ENCODE measurements at places on chromosomes 7 and 10.
A peak's percentile ranks its signal among the peaks of the same experiment; 100 is the strongest.

GRCh38 chr10:28949005-28950004 lies 272.0 kb downstream of the BAMBI start:
- no peak for DNase-seq

DNA sequence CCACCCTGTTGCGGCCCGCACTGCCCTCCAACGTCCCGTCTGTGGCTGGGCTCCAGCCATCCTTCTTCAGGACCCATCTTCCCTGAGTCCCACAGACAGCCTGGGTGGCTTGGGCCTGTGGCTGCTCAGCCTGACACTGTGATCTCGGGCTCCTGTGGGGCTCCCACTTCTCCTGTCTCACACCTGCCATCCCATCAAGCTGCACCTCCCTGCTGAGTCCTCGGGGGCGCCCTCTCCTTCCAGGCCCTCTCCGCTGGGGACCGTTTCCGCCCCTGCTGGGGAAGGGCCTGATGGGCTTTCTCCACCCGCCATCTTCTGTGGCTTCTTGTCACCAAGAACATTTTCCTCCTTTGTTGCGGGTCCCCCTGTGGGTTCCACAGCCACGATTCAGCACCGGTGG lies 173.8 kb upstream of the PPP2R2D start:
- no peak for DNase-seq

- no peak for DNase-seq
These were observed 119.4 kb downstream of the DYNC2I1 start for GRCh38 chr7:158975526-158976467.

GRCh38 chr7:116805100-116805544 lies 57.3 kb upstream of the CAPZA2 start:
- no peak for DNase-seq

- DNase-seq, result no peak
These were observed 560.3 kb downstream of the SDK1 start for GRCh38 chr7:3861386-3861785.

DNA sequence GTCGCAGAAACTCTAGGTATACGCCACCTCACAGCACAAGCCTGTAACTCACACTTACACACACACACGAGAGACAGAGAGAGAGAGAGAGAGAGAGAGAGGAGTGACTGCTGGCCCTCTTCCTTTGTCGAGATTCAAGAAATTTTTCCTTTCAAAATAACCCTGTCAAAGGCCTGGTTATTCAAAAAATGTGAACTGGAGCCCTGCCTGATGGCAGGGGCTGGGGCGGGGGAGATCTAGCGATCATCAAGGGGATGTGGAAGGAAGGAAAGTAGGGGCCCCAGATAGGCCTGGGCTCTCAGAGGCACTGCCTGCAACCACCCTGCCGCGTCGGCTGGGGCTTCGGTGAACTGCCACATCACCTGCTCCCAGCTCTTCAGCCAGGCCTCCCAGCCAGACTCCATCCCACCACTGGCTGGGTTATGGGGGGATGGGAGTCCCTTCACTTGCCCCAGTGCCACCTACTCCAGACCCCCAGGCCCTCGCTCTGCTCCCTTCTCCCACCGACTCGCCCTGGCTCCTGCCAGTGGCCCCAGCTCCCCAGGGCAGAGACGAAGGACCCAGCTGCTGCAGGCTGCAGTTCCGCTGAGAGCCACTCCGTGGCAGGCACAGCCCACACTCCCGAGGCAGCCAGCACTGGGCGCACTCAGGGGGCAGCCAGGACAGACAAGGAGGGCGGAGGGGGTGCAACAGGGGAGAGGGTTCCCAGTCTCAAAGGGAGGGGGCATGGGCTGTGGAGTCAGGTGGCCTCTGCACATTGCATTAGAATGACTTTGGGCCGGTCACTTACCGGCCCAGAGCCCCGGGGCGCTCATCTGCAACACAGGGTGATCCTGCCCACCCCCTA lies 15.3 kb downstream of the KCNH2 start:
- no peak for DNase-seq

DNA sequence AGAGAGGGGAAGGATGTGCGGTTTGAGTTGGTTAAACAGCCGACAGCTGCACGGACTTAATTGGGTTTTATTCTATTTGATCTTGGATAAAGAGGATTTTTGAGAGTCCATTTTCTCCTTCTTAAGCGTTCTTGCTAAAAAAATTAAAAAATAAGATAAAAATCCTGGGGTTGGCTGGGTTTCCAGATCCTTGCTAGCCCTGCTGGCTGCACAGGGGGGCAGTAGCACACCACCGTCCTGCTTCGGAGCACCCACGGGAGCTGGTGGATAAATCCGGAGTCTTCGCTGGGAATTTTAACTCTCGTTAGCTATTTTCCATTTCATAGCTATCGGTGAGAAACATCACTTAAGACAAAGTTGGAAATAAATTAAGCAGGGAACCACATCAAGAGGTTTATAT lies 792.0 kb downstream of the TYW1 start:
- no peak for DNase-seq

GRCh38 chr10:88121361-88121760 lies 257.9 kb downstream of the PTEN start:
- no peak for DNase-seq

- no peak for DNase-seq
These were observed 389.0 kb upstream of the SORCS1 start for GRCh38 chr10:107553470-107553869.

- no peak for DNase-seq
These were observed 137.1 kb upstream of the UNC5B start for GRCh38 chr10:71075086-71075758.

GRCh38 chr7:42628054-42628453 lies 283.8 kb downstream of the C7orf25 start:
- no peak for DNase-seq

GRCh38 chr10:123970927-123971286 lies 79.3 kb upstream of the CPXM2 start:
- no peak for DNase-seq

- DNase-seq, result no peak
These were observed 8.3 kb downstream of the COBL start for GRCh38 chr7:51308265-51308664.

DNA sequence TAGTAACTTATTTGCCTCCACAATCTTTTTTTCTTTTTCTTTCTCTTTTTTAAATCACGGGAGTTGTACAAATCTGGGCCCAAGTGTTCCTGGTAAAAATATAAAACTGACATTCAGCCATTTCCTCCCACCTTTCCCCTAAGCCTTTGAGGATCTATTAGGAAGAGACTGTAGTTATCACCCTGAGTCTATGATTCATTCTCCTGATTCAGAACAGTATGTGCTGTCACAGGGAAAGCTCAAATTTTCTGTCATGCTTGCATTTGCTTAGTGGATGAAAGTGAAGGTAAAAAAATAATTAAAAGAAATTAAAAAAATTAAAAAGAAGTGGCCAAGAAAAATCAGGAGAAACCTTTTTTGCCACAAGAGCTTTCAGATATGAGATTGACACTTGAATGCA lies 71.7 kb downstream of the KIF20B start:
- DNase-seq, result no peak

GRCh38 chr7:41809940-41810576 lies 107.2 kb upstream of the INHBA start:
- DNase-seq, result no peak

DNA sequence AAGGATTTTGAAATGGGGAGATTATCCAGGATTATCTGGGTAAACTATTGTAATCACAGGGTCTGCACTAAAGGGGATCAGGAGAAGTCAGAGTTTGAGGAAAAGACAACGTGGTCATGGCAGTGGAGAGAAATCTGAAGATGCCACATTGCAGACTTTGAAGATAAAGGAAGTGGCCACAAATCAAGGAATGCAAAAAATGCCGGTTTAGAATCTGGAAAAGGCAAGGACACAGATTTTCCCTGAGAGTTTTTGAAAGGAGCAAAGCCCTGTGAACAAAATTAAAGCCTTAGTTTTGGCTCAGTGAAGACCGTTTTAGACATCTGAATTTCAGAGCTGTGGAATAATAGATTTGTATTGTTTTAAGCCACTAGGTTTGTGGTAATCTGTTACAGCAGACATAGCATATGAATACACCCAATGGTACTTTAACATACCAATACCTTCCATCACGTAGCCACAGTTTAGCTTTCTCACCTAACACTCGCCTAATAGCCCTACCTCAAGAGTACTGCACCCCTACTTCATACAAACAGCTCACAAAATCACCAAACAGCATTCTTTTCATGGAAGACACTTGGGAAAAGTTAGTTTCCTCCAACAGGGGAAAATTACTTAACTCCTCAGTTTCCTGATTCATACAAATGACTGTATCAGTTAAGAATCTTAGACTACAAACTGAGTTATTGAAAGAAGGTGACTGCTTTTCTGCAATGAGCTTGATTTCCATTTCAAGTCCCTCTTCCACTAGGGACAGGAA lies 446.5 kb downstream of the INHBA start:
- DNase-seq, result no peak

GRCh38 chr7:36216063-36216684 lies 63.1 kb downstream of the EEPD1 start:
- DNase-seq, result no peak

DNA sequence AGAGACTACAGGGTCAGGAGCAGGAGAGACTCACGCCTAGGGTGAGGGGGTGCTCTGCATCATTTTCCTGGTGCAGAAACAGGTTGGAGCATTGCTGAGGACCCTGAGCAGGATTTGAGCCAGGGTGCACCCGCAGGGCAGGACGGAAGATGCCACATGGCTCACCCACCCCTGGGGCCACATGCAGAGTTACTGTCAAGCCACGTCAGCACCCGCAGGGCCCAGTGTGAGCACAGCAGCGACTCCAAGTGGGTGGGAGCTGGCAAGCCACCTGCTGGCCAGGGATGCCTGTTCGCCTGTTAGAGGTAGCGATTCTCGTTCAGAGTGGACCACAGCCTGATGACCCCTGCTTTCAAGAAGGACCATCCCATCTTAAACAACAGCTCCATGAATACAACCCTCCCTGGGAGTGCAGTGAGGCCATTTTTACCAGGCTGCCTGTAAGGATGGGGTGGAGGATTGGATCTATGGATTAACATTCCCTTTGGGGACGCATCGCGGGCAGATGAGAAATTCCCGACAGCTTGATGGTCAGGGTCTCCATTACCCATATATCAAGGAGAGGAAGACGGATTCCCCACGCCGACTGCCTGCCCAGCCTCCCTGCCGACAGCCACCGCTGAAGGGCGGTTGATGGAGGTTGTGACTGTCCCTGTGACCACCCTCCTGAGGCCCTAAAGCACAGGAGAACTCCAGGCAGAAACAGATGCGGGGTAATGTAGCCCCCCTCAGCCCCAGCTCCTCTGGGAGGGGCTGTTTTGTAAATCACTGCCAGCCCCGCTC lies 101.1 kb upstream of the RET start:
- DNase-seq, result no peak

- peak; percentile 15 for DNase-seq
These were observed 127.5 kb downstream of the DNAJB6 start for GRCh38 chr7:157464111-157464970.

DNA sequence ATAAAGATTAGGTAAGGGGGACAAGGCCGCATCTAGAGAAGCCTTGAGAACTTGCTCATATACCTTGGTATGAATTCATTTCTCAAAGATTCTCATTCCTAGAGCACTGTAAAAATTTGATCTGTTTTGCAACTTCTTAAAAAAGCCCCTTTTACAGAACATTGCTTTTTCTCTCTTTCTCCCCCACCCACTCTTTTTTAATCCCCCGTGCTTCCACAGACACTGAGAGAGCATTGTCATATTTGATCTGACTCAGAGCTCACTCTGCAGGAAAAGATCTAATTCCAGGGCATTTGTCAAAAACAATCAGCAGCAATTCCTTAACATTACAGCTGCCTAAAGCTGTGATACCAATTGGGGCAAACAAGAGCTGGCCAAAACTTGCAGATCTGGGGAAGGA lies 92.0 kb downstream of the ARHGAP22 start:
- no peak for DNase-seq

GRCh38 chr10:11257440-11258090 lies 239.9 kb downstream of the CELF2 start:
- DNase-seq, result no peak

GRCh38 chr10:23917251-23917840 lies 291.6 kb upstream of the KIAA1217 start:
- no peak for DNase-seq

DNA sequence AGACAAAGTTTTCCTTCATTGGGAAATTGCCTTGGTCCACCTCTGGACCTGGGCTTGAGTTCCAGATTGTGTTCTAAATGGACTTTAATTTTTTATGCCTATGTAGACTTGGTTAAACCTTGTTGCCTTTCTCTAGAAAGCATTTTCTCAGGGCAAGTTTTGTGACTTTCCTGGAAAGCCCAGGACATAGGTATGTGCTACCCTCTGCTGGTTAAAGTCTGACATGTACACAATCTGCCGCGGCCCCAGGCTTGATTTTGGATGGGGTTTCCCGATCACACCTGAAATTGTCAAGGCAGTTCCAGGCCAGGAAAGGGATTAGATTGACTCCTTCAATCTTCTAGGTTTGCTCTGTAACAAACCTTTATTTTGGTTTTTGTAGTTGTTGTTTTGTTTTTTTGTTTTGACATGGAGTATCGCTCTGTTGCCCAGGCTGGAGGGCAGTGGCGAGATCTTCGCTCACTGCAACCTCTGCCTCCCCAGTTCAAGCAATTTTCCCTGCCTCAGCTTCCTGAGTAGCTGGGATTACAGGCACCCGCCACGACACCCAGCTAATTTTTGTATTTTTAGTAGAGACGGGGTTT lies 14.1 kb upstream of the AKR1B10 start:
- peak; percentile 39 for DNase-seq

DNA sequence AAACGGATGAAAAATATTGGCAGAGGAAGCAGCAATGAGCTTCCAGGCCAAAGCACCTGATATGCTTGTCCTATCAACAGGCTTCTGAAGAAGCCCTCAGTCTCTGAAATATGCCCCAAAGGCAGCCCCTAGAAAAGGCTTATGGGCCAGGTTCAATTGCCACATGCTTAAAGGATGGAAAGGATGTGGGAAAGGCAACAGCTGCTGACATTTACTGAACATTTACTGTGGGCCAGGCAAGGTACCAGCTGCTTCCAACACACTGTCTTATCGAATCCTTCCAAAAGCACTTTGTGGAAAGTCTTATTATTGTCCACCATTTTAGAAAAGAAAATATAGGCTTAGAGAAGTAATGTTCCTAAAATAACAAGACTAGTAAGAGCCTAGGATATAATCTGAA lies 56.5 kb downstream of the DOCK4 start:
- no peak for DNase-seq

DNA sequence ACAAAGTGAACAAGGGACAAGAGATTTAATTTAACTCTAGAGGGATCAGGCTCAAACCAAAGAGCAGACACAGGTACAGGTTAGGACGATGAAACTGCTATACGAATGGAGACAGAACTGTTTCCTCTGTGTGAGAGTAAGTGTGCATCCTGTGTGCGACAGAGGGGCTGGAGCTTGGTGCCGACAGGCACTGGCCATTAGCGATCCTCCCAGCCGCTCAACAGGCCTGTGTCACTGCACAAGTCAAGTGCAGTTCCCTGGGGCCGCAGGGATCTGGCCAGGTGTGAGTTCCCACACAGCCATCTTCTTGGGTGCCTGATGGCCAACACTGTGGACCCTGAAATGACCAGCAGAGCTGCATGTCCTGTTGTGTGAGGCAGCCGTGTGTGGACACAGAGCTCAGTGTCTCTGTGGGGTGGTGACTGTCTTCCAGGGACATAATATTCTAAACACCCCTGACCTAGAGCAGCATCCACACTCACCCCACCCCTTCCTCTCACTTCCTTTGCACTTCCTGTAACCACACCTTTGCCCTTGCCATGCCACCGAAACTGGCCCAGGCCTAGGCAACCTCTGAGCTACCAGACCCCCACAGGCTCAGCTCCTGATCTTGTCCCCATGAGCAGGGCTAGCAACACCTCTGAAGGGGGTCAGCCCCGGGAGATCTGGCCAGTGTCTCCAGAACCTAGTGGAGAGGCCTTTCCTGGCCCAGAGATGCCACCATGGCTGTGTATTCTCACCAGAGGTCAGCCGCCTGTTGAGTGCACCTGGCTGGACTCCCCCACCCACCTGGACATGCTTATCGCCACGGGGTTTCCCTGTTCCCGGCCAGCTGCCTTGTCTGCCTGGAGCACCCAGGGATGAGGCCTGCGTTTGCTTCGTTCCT lies 11.7 kb upstream of the TBRG4 start:
- no peak for DNase-seq

Data from NT2/D1 (cell line).